Occipital lobe (tissue), 3 donors: ENCODE measurements at places on chromosomes 4 and X. TPM values are rescaled to one million over a fixed set of nuclear protein-coding genes. Genes with fewer than 3 reads are reported as not detected.

GRCh38 chr4:56132835-56133234, 184.1 kb downstream of the CEP135 start:
- DNase-seq = no peak

- no peak for DNase-seq
Measured at GRCh38 chr4:128570387-128570975, 239.0 kb upstream of the JADE1 start.

- DNase-seq = no peak
Measured at GRCh38 chrX:19121898-19122640, at the start of gene ADGRG2. TSS of gene ADGRG2 (minus strand) at chrX:19122468. CDS start at chrX:19068834, 53,634 bp downstream.

- no peak for DNase-seq
Measured at GRCh38 chrX:102837847-102838246, 99.2 kb upstream of the RAB40AL start.

GRCh38 chr4:146095091-146095690, 80.3 kb upstream of the LSM6 start:
- DNase-seq = no peak

DNA sequence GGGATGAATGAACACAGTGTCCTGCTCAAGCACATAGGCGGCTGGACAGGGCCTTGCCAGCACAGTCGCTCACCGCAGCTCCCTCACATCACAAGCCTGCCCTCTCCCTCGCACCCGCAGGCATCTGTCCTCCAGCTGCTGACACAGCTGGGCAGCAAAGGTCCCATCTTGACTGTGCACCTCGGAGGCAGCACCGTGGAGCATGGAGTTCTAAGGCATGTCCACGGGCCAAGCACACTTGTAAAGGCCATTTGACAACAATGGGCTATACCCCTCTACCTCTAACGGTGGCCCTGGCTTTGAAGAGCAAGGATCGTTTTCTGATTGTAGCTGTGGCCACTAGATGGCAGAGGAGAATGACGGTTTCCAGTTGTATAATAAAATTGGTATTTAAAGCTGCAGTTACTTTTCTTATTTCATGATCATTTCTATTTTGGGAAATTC, 53.8 kb downstream of the APLN start:
- peak; percentile 28 for DNase-seq

- DNase-seq = no peak
Measured at GRCh38 chr4:139245590-139245989, 34.4 kb downstream of the MGARP start.

- no peak for DNase-seq
Measured at GRCh38 chrX:150298841-150299551, 64.1 kb upstream of the MAMLD1 start.

GRCh38 chr4:35725131-35725530, 519.2 kb downstream of the ARAP2 start:
- no peak for DNase-seq

- no peak for DNase-seq
Measured at GRCh38 chrX:143296521-143296920, 220.8 kb downstream of the SPANXN3 start.

DNA sequence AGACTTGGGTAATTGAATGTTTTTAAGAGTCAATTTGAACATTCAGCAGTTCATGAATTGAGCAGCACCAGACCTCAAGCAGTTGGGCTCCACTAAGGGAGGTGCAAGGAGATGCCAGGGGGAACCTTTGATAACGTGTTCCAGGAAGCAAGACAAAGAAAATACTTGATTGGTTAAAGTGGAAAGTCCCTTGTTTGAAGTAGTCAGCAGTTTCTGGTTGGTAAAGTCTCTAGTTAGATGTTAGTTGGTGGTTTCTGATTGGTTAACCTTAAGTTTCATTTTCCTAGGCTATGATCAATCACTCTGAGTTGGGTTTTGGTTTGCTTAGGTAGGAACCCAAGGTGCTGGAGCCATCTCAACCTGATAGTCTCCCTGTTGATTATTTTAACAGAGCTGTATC, 4.0 kb downstream of the HERC6 start:
- DNase-seq = no peak

DNA sequence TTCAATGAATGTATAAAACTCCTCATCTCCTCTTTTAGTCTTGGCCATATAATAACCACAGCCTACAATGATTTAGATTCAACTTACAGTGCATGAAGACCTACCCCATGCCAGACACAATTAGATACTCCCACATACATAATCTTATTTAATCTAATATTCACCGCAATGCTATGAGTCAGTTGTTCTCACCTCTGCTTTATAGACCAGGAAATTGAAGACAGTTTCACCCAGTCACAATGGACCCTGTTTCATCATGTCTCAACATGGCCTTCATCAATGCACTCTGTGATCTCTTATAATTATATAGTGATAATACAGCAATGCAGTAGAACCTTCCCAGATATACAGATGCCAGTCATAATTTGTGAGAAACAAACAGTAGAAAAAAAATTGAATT, 148.6 kb downstream of the PARM1 start:
- DNase-seq = no peak

DNA sequence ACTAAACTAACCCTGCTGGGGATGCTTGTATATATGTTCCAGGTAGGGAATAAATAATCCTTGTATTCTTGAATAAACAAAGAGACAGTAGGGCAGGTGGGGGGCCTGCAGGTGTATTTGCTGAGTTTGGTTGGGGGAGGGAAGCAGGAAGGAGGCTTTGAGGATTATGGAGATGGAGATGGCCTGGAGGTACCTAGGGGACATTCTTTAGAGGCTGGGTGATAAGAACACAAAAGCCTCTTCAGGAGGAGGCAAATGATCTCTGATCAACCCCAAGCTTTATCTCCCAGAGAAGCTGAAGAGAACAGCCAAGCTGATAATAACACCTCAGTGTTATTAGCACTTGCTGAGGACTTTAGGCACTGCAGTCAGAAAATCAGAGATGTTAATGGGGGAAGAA, 187.7 kb downstream of the MGST2 start:
- DNase-seq = no peak

DNA sequence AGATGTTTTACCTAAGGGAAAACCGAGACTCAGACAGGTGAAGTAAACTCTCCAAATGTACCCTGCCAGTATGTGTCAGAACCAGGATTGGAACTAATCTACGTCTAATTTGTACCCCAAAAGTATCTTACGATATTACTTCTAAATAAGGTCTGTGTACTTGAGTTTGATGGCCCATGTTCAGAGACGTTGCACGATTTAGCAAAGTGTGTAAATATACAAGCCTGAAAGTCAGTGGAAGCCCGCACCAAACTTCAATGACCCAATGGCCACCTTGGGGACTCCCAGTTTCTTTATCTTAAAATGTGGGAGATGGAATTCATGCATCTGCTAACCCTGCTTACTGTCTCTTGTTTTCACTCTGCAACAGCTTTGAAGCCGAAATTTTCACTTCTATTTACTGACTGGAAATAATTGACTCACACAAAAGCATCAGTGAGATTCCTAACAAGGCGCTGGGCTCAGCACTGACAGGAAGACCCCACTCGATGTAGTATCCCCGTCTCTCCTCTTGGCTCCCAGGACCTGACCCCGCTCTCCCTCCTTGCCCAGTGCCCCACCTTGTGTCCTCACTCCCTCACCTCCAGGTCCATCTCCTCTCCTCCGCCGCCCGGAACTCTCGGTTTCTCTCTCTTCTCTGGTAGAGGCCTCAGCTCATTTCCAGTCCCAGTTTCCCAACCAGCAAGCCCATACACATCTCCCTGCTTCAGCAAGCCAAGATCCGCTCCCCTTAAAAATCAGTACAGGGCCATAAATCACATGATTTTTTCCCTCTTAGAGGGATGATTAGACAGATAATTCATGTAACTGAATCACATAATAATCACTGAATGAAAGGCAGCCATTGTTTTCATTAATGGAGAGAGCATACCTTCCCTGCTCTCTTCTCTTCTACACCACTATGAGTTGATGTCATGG, 42.8 kb downstream of the ENPP6 start:
- DNase-seq = no peak

DNA sequence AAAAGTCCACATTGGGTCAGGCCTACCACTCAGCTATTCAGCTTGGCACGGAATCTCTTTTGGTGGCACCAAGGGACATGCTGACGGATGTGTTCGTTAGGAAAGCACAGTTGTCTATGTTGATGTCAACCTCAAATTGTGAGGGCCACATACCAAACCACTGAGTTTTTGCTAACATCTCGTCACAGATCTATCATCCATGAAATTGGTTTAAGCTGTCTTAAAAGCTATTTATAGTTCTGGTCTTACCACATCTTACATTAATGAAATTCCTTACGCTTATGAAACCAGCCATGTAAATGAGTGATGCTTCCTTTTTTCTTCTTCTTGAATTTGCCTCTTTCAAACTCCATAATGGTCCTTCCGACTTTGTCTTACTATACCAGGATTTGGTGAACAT, 101.5 kb downstream of the MGST2 start:
- no peak for DNase-seq

DNA sequence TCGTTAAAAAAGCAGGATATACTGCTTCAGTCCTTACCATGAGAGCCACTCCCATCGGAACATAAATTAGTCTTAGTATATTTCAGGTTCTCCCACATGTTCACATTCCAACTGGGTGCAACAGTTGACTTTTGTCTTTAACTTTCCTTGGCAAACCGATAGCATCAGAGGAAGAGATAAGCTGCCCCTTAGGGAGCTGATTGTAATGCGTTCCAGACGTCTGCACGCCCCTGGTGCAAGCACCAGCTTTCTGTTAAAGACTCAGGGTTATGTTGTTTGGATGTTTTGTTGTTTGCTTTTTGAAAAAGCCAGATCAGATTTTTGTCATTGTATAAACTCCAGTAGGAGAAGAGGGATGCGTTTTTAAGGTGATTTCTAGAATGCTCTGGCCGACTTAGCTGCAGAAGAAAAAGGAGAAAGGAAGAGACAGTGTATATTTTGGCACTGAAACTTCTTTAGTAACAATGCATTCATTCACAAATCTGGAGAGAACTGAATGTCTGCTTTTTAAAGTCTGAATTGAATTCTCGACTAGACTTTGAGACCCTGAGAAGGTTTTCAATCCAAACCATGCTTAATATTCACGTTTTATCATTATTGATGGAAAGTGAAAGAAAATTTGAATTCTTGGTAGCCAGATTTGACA, 160.9 kb downstream of the CBR4 start:
- DNase-seq = no peak

- no peak for DNase-seq
Measured at GRCh38 chr4:164212134-164212533, 541.8 kb upstream of the SMIM31 start.

GRCh38 chr4:94621491-94622080, 136.2 kb upstream of the BMPR1B start:
- DNase-seq = no peak

Gene UGT2A1
- not detected for total RNA-seq

Gene TLR3
- 1.9 TPM for total RNA-seq

Gene HTN1
- not detected for total RNA-seq

Gene SUPT20HL2
- not detected for total RNA-seq

Gene SRPX2
- total RNA-seq = 1.2 TPM
